ENCODE measurements at places on chromosomes 4 and X. TPM values are rescaled to one million over a fixed set of nuclear protein-coding genes. Genes with fewer than 3 reads are reported as not detected.

DNA sequence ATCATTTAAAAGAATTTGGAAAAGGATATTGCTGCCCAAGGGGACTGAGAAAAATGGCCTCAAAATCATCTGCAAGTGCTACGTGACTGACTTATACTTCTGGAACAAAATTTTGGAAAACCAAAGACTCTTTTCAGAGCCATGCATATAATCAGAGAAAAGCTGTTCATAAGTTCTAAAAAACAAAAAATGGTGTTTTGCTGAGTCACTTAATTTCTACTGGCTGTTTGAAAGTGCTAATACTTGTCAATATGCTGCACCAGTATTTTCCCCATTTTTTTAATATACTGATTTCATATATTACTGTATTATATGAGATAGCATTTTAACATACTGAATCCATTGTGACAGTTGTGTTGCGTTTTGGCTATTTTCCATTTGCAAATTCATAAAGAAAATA lies 61.5 kb upstream of the ZMAT1 start:
- no peak for DNase-seq
- no peak overlapping the region for H3K27ac ChIP-seq
- no peaks in the 10 kb centered on the region for H3K27me3 ChIP-seq
- no peaks in the 10 kb centered on the region for H3K36me3 ChIP-seq
- no peaks in the 10 kb centered on the region for H3K4me1 ChIP-seq

DNA sequence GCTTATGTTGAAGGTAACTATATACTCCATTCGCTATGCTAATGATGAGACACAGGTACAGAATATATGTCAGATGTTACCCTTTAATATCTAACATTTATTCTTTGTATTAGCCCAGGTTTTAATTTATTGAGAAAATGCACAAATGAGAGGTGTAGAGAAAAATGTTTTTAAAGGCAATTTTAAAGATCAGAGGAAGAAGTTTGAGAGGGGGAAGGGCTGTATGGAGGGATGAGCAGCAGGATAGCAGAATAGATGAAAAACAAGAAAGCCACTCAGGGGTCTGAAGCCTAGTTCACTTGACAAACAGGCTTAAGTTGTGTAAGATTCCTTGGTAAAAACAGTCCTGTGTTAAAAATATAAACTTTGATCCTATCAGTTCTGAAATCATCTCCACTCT lies 3.7 kb downstream of the MAB21L2 start:
- H3K36me3 ChIP-seq: no peaks in the 10 kb centered on the region
- H3K27ac ChIP-seq: no peak overlapping the region
- peaks cover 16% of the 10 kb centered on the region for H3K27me3 ChIP-seq

The GABRB1 gene
- 0.22 TPM for total RNA-seq

GRCh38 chrX:135477576-135477975 lies 42.9 kb upstream of the INTS6L start:
- H3K36me3 ChIP-seq: no peaks in the 10 kb centered on the region
- no peaks in the 10 kb centered on the region for H3K27me3 ChIP-seq
- H3K4me1 ChIP-seq: no peaks in the 10 kb centered on the region
- DNase-seq: no peak
- H3K4me3 ChIP-seq: no peak overlapping the region
- H3K27ac ChIP-seq: no peak overlapping the region
